ENCODE measurements at places on chromosomes 2 and 18. TPM values are rescaled to one million over a fixed set of nuclear protein-coding genes. Genes with fewer than 3 reads are reported as not detected.

GRCh38 chr2:136055929-136056688, 61.8 kb downstream of the CXCR4 start:
- DNase-seq: no peak

The RAB3GAP1 gene
- total RNA-seq: 90.5 TPM

The PDE11A gene
- total RNA-seq: 0.36 TPM

The CDH19 gene
- not detected for total RNA-seq

The RASGRP3 gene
- 0.72 TPM for total RNA-seq

The EFR3B gene
- 0.88 TPM for total RNA-seq

The INO80C gene
- 14.4 TPM for total RNA-seq

All from osteoblast (primary cell).